ENCODE measurements at places on chromosomes 1 and 21. TPM values are rescaled to one million over a fixed set of nuclear protein-coding genes. Genes with fewer than 3 reads are reported as not detected.

The SGIP1 gene
- total RNA-seq, result 0.11 TPM

The DNASE2B gene
- not detected for total RNA-seq

The GBP6 gene
- 0.39 TPM for total RNA-seq

The IER5 gene
- 46.5 TPM for total RNA-seq

The VASH2 gene
- total RNA-seq, result 0.27 TPM
